ENCODE measurements at places on chromosomes 11 and 22.
A peak's percentile ranks its signal among the peaks of the same experiment; 100 is the strongest.

GRCh38 chr11:3077189-3077836 is 20.1 kb upstream of the CARS1 start:
- no peak for DNase-seq

DNA sequence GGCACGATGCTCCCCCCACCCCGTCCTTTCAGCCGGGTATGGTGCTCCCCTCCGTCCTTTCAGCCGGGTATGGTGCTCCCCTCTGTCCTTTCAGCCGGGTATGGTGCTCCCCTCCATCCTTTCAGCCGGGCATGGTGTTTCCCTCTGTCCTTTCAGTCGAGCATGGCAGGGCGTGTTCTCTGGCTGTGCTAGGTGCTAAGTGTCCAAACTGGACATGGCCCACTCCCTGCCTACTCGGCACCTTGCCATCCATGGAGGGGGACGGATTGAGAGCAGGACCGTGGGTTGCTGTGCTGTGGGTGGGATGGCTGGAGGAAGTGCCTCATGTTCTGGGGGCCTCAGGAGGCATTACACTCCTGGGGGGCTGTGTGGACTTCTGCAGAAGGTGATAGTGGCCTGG is 45.5 kb downstream of the MUC6 start:
- no peak for DNase-seq

DNA sequence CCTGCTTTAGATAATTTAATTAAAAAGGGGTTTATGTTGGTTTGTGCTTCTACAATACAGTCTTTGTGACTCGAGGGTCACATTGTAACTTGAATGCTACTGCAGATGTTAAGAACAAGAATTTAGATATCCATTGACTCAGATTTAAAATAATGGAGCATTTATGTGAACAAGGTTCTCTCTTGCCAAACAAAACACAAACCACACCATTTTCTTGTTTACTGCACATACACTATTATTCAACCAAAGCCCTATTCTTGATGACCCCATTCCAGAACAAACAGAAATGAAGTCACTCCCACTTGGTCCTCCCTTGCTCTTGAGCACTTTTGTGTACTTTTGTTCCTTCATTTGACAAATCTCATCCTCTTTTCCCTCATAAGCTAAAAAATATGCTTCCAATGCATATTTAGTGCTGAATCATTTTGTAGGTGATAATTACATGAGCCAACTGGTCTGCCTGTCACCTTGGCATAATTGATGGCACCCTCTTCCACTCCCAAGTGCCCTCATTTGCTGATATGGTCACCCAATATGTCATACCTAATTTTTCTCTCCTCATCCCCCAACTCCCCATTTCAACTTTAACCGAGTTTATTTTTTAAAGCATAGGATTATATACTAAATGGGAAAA is 2.8 kb downstream of the C11orf71 start:
- no peak for DNase-seq

DNA sequence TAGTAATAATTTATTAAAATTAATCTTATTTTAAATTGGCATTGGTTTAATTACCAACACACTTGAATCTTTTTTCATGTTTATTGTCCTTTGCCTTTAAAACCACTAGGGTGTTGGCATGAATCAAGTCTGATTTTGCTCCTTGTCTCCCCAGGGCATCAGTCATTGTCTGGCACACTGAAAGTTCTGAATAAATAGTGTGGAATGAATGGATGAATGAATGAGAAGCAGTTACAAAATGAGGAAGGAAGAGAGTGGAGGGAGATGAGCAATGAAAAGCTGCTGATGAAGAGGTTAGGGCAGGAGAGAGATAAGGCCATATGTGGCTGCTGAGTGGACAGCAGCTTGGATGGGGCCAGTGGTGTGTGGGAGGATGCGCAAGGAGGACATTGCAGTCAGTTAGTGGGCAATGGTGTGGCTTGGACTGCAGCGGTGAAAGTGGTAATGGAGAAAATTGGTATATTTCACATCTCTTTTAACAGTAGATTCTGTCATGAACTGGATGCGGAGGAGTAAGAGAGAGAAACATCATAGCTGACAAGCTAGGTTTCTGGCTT is 132.0 kb downstream of the SPON1 start:
- DNase-seq = no peak

GRCh38 chr11:125345421-125346178 is 150.5 kb downstream of the FEZ1 start:
- peak; percentile 91 for DNase-seq

DNA sequence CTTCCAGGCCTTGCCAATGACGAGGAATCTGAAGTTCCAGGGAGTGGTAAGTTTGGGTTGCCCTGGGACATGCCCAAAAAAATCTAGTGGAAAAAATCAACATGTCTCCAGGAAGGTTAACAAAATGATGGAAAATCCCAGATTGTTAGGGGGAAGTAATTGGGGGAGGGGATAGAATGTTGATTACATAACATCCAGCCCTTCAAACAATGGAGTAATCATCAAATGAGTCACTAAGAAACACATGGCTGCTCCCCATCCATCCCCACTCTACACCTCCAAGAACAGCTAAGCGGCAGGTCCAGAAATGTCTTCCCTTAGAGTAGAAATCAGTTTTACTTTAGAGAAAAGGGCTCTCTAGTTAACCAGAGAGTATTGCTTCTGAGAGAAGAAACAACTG is 94.9 kb downstream of the ETS1 start:
- DNase-seq = no peak

DNA sequence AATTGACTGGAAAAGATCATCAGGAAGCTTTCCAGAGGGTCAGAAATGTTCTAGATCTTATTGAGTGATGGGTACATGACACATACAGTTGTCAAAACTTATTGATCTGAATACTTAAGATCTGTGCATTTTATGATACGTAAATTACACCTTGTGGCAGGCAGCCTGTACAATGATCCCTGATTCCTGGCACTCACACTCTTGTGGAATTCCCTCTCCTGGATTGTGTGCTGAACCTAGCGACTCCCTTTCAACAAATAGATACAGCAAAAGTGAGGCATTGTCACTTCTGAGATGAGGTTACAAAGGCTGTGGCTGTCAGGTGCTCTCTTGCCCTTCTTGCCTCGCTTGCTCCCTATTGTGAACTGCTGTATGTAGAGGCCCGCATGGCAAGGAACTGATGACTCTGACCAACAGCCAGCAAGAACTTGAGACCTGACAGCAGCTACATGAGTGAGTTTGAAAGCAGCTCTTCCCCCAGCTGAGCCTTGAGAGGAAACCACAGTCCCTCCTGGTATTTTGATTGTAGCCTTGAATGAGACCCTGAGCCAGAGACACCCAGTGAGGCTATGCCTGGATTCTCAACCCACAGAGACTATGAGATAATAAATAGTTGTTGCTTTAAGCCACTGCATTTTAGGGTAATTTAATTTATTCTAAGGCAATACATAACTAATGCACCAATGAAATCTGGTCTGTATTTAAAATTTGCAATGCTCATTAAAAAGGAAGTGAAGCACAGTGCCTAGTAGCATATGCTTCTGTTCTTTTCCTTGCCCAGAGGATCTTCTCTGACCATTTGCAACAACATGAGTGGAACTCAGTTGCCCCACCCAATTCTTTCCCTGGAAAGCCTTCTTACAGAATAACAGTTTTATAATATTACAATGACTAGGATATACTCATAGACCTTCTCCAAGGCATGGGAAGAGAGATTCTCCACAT is 60.5 kb upstream of the IZUMO1R start:
- peak; percentile 20 for DNase-seq

- no peak for DNase-seq
Observed at GRCh38 chr11:65927904-65928397, 8.7 kb downstream of the DRAP1 start.

DNA sequence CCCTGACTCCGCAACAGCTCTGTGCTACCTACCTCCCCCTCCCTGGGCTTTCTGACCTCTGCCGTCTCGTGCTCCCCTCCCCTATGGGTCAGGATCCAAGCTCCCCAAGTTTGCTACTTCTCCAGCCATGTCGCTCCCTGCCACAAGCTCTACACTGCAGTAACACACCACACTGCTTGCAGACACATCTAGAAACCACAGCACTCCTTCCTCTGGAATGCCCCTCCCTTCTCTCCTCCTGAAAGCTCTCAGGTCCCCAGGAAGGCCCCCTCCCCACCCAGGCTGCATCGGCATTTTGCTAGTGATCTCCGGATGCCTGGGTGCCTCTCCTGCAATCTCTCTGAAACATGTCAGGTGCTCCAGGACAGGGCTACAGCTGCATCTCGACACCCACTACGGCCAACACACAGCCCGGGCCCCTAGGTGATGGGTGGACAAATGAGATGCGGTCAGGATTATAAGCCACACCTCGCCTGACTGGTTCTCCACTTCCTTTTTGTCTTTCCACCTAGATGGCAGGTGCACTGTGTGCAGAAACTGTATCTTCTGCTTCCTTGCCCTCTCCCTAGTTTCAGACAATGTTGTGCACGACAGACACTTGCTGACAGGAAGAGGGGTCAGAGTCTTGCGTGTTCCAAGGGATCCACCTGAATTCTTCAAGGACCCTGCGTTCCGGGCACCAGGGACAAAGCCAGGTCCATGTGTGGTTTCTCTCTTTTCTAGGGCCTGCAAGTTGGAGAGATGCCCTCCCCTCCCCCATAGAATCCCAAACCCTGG is 22.9 kb downstream of the RPUSD4 start:
- no peak for DNase-seq

DNA sequence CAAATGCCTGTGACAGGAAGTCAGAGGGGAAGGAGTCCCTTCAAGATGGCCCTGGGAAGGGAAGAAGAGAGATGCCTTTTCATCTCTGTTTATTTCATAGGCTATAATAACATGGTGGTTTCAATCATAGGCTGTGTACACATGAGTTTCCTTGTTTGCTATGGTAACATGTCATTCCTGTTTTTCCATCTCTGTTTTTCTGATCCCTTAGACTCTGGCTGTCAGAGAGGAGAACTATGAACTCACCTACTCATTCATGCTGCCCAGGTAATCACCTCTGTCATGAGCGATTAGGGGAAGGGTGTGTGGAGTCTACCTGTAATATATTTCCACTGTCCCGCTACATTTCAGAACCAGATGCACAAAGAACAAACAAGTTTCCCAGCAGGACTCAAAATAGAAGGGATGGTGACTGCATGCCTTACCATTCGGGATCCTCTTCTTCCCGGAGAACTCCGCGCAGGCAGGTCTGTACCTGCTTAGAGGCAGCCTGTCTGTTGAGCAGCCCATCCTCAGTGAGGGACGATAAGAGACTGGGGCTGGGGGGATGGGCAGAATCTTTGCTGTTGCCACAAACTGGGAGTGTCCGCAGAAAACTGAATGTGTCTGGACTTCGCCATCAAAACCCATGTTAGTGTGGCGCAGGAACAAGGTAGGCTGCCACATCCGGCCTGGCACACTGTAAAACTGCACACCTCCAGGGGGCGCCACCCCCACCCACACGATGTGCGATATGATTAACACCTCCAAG is 7.1 kb upstream of the PEX26 start:
- DNase-seq = no peak

DNA sequence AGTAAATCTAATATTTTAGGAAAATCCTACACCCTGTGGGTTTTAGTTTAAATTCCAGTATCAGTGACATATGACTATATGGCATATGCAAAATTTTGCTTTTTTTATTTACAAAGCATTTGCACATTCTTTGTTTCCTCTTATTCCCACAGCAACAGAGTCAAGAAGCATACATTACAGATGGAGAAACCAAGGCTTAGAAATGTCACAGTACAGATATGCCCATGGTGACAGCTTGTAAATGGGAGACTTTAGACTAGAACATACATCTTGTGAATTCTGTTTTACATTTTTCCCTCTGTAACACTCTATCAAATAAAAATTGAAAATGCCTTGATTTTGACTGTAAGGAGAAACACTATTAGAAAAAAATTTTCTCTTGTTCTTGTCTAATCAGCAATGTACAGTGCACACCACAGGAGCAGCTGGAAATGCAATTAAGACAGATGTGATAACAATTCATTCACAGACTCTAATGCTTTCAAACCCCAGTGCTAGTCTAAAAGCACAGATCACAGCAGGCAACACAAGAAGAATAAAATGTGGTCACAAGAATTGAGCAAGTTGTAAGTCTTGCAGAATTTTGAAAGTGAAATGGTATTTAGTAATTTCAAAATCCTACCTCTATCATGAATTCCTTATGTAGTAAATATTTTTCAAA is 375.9 kb downstream of the LUZP2 start:
- no peak for DNase-seq

DNA sequence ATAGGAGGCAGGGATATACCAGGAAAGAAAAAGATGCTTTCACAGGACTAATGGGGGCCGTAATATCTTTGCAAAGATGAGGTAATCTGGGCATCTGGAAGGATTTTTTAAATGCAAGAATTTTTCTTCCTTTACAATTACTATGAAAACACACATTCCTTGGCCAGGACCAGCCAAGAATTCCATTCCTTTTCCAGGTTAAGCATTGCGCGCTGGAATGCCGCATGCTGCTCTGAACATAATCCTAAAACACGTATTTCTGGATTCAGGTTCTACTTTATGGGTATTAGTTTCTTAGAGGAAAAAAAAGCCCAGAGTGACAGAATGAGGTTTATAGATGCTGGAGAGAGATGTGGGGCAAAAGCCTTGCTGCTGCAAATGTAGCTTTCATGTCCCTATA is 99.4 kb upstream of the SORL1-AS1 start:
- no peak for DNase-seq

GRCh38 chr11:102451681-102452460 is 694 bp downstream of the TMEM123 start:
- peak; percentile 81 for DNase-seq

DNA sequence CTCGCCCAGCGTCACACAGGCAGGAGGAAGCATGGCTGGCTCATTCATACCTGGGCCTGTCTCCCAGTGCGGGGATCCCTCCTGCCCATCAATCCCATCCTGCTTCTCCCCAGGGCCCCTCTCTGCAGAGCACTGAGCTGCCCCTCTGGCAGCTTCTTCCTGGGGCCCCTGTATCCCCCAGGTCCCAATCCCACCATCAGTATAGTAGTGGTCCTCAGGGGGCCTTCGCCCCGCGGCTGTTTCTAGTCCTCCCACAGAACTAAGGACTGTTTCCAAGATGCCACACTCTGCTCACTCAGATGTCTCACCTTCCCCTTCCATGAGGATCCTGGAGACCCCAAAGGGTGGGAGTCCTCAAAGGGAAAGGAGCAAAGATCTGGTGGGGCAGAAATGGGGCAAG is 97.6 kb downstream of the PDE2A start:
- peak; percentile 3 for DNase-seq

GRCh38 chr11:250740-251299 is 14.0 kb downstream of the PSMD13 start:
- DNase-seq = peak; percentile 70

GRCh38 chr22:38246046-38246658 is 26.7 kb downstream of the TMEM184B start:
- DNase-seq = no peak

GRCh38 chr22:45413368-45414211 is at the start of the genes RIBC2 and SMC1B:
Gene RIBC2 (plus strand): TSS chr22:45413693. CDS start chr22:45413887, 194 bp downstream.
Gene SMC1B (minus strand): TSS chr22:45413599. CDS start chr22:45413567, 32 bp downstream.
- peak; percentile 89 for DNase-seq

DNA sequence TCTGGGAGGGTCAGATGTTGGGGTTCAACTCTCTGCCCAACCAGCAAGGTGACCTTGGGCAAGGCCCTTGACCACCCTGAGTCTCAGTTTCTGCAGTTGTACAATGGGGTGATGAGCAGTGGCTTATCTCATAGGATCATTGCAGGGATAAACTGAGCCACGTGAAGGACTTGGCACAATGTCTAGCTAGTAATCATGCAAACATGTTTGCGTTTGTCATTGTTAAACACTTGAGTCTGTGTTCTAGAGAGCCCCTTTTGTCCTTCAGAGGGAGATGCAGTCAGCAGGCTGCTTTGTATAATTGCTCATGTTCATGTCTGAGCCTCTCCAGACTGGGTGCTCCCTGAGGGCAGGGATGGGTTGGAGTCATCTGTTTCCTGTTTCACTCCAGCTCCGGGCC is 15.8 kb downstream of the CD82 start:
- DNase-seq = no peak
